ENCODE measurements at places on chromosomes 4 and X.

DNA sequence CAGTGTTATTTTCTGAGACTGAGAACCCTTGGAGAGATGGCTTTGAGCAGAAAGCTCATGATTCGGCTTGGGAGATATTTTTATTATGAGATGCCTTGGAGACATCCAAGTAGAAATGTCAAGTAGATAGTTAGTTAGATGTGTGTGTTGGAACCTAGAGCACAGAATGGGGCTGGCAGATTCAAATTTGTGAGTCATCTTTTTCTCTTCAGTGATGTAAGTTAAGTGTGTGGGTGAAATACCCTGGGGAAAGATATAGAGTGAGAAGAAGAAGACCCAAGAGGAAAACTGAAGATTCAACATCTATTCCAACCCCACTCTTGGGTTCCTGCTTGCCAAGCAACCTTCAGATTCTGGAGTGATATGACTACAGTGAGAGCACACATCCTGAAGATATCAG is 580.8 kb upstream of the AMOT start:
- DNase-seq = no peak

GRCh38 chr4:36884151-36884550 is 360.4 kb upstream of the NWD2 start:
- DNase-seq = no peak

DNA sequence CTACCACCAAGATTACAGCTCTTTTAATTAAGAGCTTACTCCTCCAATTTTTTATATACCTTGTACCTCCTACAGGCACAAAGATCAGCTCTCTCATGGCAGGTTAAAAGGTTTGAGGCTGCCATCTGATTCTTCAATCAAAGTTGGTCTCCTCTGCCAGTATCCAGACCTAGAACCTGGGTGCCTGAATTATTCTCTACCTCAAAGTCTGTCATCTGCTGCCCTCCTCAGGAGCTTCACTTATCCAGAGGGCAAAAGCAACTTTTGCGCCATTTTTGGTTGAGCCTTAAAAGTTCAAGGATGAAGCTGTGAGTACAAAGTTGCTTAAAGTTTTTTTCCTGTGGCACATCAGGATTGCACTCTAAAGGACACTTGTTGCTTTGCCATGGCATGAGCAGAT is 343.7 kb upstream of the PPP1R2C start:
- no peak for DNase-seq

DNA sequence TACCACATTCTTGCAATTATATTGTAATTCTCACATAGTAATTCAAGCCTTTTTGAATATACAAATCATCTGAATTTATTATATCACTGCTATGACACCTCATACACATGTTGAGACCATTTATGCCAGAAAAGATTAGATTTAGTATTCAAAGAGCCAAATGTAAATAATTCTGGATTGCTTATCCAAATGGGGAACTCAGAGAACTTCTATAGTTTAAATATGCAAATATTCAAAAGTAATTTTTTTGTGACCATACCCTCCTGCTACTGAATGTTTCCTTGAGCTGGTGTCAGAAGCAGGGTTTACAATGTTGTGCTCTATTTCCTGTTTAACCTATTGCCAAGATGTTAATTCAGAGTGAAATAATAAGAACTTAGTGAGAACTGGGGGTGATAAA is 372.2 kb downstream of the TRIML1 start:
- DNase-seq = no peak

- no peak for DNase-seq
These were observed 34.3 kb downstream of the SHROOM4 start for GRCh38 chrX:50779694-50780093.

- peak; percentile 87 for DNase-seq
These were observed 281.1 kb downstream of the SLC7A11 start for GRCh38 chr4:137961051-137961438.

DNA sequence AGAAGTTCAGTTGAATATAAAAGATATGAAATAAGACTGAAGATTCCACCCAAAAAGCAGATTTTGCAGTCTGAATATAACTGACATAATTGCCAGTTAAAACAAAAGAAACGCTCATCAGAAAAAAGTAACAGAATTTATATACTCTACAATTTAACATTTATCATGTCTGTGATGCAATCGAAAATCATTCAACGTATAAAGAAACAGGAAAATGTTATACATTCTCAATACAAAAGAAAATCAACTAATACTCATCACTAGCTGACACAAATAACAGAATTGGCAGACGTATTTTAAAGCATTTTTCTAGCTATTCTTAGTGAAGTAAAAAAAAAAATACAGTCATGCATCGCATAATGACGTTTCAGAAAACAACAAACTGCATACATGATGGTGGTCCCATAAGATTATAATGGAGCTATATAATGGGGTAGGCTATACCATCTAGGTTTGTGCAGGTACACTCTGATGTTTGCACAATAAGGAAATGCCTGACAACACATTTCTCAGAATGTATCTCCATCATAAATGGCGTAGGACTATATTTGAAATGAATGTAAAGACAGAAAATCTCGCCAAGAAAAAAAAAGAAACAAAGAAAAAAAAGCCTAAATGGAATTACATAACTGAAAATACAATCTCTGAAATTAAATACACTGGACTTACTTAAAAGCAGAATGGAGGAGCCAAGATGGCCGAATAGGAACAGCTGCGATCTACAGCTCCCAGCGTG is 34.3 kb downstream of the OR13H1 start:
- DNase-seq = no peak

- DNase-seq = no peak
These were observed at the start of gene CPE for GRCh38 chr4:165378745-165379677. Gene CPE (plus strand): TSS chr4:165379008. CDS start chr4:165379222, 214 bp downstream.

- no peak for DNase-seq
These were observed 4.5 kb upstream of the GRSF1 start for GRCh38 chr4:70844180-70844579.

DNA sequence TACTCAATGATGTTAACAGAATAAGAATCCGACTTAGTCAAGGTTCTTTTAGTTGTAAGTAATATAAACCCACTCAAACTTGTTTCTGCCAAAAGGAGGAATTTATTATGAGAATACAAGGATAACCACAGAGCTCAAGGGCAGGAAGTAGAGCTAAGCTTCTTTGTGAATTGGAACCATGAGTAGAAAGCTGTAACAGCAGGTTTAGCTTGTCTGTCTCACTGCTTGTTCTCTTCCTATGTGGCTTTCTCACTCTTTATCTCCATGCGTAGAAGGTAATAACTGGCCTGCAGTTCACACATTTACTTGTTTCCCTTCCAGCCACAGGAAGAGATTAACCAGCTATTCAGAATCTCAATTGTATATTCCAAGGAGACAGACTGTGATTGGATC is 378.3 kb downstream of the PPP1R2C start:
- no peak for DNase-seq

DNA sequence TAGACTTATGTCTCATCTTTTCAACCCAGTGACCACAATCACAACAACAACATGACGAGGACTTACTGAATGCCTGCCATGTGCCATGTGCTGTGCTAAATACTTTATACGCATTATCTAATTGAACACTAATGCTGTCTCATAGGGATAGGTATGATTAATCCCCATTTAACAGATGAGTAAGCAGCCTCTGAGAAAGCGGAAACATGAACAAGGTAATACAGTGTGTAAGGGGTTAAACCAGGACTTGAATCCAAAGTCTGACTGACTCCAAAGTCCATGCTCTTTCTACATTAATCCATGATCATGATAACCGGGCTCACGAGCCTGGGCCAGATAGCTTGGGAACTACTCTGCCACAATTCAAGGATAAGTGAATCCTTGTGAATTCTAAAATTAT is 105.3 kb upstream of the MBNL3 start:
- no peak for DNase-seq

GRCh38 chr4:52037689-52038102 is 403 bp downstream of the SGCB start:
- DNase-seq = no peak

- no peak for DNase-seq
These were observed 72.9 kb downstream of the AMMECR1 start for GRCh38 chrX:110245011-110245410.

- no peak for DNase-seq
These were observed 444 bp upstream of the APBB2 start for GRCh38 chr4:41214825-41215146.

DNA sequence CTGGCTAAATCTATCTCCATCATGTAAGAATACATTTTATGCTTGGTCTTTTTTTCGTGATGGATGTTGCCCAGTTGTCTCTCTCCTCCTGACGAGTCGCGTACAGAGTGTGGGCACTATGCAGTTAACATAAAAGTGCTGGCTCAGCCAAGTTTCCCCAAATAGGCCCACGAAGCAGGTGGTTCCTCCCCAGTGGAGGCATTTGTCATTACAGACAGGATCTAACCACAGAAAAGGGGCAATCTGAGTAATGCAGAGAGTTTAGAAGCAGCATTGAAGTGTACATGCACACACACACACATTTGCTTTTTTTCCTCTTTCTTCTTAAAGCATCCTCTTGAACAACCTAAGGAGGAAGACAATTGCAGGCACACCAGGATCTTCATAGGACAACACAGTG is 188.7 kb upstream of the VCX start:
- DNase-seq = no peak

- DNase-seq = no peak
These were observed 92.8 kb downstream of the CBR4 start for GRCh38 chr4:168917138-168917779.

Measured in AG09309 (cell line).